ENCODE measurements at places on chromosomes 4 and X. TPM values are rescaled to one million over a fixed set of nuclear protein-coding genes. Genes with fewer than 3 reads are reported as not detected.

Gene CENPVL1
- 0.24 TPM for polyA plus RNA-seq

DNA sequence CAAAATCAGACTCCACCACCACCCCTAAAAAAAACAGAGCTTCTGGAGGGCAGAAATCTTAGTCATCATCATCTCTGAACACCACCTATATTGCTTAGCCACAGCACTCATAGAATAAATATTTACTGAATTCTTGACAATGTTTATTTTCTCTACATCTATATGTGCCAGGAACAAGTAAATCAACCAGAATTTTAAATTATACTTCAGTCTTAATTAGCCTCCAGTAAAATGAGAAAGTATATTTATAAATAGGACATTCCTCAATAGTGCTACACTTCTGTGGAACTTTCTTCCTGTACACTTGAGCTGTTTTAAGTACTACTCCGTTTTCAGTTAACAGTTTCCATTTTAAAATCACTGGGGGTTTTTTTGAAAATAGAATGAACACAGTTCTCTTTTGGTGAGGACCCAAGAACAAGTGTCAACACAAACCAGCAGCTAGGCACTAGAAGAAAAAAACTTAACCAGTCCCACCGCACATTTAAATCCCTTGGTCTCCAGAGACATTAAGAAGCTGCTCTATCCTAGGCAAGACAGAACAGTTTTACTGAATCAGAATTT, 25.5 kb downstream of the SMIM14 start:
- no peak for DNase-seq

- no peak for DNase-seq
Observed at GRCh38 chr4:44679060-44679459, 840 bp downstream of the GUF1 start.

Gene SPANXA1
- polyA plus RNA-seq, result not detected

GRCh38 chr4:48065587-48066052, 49.0 kb downstream of the NIPAL1 start:
- no peak for DNase-seq

- no peak for DNase-seq
Observed at GRCh38 chr4:146646593-146647325, 8.1 kb downstream of the POU4F2 start.

Gene FAM120C
- polyA plus RNA-seq, result 9.1 TPM

DNA sequence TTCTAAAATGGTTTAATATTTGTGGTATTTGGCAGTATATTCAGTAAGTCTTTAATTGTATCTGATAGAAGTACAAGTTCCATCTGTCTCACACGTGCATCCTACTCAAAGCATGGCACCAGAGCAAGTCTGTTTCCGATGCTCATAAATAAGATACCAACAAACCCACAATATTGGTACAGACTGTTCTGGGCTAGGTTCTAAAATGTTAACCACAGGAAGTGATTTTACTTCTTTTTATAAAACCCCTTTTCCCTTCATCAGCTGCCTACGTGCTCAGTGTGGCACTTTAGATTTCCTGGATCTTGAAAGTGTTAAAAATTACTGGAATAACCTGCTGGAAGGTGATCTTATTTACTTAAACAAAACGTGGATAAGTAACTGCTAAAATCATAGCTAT, 165.1 kb downstream of the CFAP299 start:
- no peak for DNase-seq

DNA sequence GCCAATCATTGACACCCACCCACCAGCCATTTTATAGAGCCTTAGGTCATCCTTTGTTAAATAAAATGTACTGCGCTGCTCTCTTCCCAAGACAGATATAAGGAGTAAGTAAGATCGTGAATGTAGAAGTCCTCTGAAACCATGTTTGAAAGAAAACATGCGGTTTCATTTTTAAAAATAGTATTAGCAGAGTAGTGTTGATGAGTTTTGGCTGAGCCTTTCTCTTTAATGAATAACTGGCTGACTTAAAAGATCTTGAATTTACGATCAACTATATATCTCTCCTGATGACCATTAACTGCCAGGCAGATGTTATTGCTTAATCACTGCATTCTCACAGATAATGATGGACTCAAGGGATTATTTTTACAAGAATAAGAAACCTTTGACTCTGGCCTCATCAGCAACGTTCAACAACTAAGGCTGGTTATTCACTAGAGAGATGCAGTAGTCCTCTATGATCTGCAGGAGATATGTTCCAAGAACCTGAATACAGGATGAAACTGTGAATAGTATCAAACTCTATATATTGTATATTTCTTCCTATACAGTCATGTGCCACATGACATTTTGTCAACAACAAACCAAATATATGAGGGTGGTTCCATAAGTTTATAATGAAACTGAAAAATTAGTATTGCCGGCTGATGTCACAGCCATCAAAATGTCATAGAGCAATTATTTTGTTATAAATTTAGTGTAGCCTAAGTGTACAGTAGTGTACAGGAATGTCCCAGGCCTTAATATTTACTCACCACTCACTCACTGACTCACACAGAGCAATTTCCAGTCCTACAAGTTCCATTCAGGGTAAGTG, 80.8 kb downstream of the FAM13A start:
- peak; percentile 33 for DNase-seq

Gene WDFY3
- polyA plus RNA-seq, result 53.5 TPM

Gene PGAM4
- polyA plus RNA-seq, result not detected

DNA sequence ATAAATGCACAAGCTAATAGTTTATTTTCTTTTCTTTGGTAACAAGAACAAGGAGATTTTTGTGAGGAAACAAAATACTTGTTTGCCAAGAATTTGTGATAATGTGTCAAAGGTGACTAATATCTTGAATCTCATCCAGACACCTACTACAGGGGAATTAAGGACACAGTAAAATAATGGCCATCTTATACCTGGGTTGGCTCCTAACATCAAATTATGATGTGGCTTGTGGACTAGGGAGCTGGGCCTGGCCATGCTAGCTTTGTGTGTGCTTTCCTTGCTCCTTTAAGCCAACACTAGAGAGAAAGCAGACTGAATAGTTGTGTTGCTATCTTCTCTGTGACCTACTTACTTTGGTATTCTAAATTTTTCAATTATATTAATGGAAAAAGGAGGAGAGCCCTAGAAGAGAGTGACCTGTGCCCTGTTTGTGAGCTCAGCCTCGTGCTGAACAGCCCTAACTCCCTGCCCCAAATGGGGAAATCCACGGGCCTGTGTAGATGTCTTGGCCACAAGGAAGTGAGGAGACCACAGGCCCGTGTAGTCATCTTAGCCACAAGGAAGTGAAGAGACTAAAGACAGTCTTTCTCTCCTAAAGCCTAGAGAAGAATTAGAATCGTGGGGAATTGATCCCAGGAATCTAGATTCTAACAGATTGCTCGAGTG, 23.3 kb downstream of the ARHGAP24 start:
- DNase-seq, result no peak

DNA sequence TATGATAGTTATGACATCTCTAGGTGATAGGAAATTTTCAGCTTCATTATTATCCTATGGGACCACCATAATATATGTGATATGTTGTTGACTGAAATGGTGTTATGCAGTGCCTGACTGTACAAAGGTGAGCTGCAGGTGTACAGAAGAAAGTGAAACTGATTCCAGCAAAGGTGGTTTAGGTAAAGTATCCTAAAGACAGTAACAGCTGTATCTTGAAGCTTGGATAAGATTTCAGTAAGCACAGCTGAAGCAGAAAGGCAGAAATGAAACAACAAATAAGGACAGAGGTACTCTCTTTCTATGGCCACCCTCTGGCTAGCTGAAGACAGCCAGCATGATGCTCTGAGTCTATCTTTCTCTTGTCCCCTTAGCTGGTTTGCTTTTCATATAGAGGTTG, 30.0 kb upstream of the PGK1 start:
- no peak for DNase-seq

Data from right renal cortex interstitium (tissue), 3 donors.